Upper lobe of right lung (tissue), 1 donor: ENCODE measurements at places on chromosomes 3 and 15.

- no peak for DNase-seq
These were observed 136.5 kb upstream of the MLF1 start for GRCh38 chr3:158434412-158435038.

GRCh38 chr3:16484984-16485383, 28.5 kb downstream of the RFTN1 start:
- no peak for DNase-seq

- no peak for DNase-seq
These were observed 92.4 kb upstream of the HES1 start for GRCh38 chr3:194043516-194043915.

GRCh38 chr15:74543583-74543982, 2.6 kb downstream of the ARID3B start:
- DNase-seq, result no peak

DNA sequence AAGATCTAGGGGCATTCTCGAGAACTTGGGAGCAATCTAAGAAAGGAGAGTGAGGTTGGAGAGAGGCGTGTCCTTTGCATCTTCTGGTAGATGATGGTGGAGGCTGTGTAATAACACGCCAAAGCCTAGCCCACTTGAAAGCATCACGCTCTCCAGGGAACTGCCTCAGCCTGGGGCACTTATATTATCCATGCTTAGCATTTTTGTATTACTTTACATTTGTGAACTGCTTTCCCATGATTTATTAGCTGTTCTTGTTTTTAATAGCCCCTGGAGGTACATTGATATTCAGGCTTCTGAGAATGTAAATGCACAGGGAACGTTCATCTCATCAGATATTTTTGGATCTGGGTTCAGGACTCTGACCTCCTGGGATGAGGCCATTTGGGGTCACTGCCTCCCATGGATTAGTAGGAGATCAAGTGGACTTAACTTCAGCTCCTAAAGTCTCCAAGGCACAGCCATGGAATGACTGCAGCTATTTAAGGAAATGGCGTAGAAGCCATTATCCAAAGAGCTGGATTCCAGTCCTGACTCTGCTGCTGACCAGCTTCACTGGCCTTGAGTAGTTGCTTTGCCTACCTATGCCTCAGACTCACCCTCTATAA, 124.9 kb downstream of the LPP start:
- no peak for DNase-seq
